RCC 7860 (cell line): ENCODE measurements at places on chromosomes 6 and 20.

DNA sequence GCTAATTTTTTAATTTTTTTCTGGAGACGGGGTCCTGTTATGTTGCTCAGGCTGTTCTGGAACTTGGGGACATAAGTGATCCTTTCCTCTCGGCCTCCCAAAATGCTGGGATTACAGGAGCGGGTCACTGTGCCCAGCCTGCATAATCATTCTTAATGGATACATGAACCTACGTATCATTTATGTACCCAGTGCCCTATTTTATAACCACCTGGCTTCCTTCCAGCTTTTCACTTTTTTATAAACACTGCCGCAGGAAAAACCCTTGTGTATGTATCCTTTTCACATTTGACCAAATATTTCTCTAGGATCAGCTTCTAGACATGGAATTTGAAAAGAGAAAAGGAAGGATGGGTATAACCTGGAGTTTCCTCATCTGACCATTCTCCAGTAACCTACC, 85.6 kb upstream of the RIN2 start:
- DNase-seq = no peak

GRCh38 chr20:41643504-41643938, 25.3 kb upstream of the CHD6 start:
- DNase-seq = peak; percentile 67

- DNase-seq = peak; percentile 87
These were observed 160.0 kb upstream of the PLN start for GRCh38 chr6:118387921-118388701.

DNA sequence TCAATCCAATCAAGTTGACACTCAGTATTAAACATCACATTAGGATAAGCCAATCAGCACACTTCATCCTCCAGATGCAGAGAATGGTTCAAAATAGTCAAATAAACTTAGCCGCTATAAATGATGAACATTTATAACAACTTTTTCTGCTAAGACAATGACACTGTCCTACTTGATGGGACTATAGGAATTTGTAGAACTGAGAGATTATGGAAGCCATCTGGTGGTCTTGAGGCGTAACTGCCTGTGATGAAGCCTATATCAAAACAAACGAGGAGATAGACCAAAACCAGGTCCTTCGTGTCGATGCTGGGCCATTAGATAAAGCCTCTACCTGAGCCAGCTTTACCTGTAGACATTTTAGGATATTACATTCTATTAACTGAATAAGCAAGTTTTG, 631.1 kb downstream of the COL12A1 start:
- peak; percentile 13 for DNase-seq
